ENCODE measurements at places on chromosomes 3 and 15.

DNA sequence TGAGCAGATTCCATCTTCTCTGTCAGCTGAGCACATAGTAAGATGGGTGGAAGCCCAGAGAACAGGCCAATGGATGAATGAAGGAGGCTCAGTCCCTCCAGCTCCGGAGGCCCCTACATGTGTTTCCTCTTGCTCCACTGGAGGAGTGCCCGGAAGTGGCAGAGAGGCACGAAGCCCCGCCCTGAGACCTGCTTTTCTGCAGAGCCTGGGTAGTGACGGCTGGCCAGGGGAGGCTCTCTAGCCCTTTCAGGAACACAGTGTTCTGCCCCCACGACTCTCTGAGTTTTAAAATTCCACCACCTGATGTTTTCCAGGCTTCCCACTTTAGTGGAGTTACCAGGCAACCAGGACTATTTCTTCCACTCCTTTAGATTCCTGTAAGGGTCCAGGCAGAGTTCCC lies 149.4 kb upstream of the SLC6A11 start:
- DNase-seq = peak; percentile 21

DNA sequence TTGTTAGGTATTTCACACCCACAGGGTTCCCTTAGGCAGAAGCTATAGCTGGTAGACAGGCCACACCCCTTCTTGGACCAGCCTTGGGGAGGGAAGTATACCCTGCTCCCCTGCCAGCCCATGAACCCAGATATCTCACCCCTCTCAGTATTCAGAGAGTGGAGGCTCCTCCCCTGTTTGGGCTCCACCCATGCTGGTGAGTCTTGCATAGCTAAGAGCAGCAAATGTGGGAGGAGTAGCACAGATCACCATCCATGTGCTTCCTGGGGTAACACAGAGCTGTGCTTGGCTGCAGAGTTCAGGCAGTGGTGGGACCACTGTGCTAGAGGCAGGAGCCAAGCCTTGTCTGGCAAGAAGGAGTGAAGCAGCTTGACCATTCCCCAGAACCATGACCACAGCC lies 427.2 kb downstream of the ZIC1 start:
- no peak for DNase-seq

DNA sequence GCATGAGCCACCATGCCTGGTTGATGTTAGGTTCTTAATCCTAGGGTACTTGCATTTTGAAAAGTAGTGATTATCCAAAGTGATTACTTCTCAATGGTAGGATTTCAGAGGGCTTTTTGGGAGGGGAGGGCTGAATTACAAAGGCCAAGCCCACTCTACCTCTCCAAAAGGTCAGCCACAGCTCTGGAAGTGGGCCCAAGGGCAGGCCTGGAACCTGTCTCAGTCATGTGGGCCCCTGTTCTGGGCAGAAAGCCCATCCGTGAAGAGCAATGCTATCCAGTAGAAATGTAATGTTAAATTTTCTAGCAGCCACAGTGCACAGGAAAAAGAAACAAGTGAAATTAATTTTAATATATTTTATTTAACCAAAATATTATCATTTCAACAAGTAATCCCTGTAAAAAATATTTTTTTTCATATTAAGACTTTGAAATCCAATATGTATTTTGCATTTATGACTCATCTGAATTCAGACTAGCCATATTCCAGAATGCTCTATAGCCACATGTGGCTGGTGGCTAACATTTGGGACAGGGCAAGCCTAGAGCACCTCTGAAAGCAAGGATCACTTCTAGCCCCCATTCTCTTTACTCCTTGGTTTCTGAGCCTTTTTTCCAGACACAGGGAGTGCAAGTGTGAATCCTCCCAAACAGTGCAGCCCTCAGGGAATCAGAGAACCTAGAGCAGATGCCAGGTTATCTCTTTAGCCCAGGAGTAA lies 16.8 kb downstream of the RFT1 start:
- DNase-seq = no peak

DNA sequence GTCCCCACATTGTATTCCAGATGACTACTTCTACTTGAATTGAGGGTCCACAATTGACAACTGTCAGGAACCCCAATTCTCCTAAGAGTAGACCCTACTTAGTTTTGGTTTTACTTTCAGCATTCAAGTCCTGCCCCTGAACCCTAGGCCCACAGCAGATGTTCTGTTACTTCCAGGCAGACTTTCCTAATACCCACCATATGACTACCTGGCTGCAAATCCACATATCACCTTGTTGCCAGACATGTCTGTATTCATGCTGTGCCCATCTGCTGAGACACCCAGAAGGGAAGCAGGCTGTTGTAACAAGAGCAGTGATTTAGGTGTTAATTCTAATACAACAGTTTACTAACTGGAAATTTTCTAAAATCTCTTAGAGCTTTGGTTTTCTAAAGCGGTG lies 235.1 kb upstream of the CCDC54 start:
- DNase-seq = no peak

GRCh38 chr3:114739627-114740026 lies 407.5 kb downstream of the ZBTB20 start:
- no peak for DNase-seq

- no peak for DNase-seq
These were observed 2.9 kb upstream of the FYTTD1 start for GRCh38 chr3:197746801-197747237.

DNA sequence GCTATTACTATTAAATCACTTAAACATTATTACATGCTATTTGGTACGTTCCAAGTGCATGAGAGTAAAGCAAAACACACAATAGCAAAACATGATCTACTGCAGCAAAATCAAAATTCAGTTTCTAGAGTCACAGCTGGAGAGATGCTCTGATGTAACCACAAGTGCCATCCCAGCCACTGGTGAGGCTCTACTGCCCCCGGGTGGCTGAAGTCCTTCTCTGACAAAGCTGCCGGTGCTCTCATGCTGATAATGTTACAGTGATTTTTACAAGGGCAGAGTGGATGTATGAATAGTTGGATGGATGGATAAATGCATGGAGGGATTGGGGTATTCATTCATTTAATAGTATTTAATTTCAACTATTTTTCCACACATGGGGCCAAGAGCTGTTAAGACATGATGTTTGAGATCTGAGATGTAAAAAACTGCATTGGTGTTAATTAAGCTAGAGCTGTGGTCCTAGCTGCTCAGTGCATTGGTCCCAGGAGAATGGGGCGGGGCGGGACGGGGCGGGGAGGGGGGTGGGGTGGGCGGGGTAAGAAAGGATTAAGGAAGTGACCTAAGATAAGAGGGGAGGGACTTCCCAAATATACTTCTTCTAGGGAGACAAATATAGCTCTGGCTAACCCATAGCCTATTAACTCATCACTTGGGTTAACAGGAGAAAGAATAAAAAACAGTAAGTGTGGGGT lies 5.3 kb upstream of the SPESP1 start:
- DNase-seq = peak; percentile 65

- no peak for DNase-seq
These were observed 234.6 kb downstream of the NAALADL2 start for GRCh38 chr3:175093748-175094147.

DNA sequence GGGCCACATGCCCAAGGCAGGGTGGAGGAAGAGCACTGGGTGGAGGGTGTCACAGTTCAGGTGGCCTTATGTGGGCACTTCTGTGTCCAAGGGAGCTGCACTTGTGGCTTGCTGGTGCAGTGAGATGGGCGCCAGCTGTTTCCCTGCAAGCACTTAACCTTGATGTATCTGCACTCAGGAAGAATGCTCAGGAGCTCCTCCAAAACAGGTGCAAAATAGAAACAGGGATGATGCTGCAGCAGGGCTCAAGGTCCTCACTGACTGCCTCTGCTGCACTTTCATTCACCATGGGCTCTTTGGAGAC lies 151.3 kb downstream of the CADPS start:
- no peak for DNase-seq

- DNase-seq = peak; percentile 96
These were observed at the start of gene HDDC3 for GRCh38 chr15:90931828-90932659. HDDC3 (minus strand) TSS chr15:90932549; CDS start chr15:90932540, 9 bp downstream.

GRCh38 chr3:52190294-52191074 lies 7.5 kb upstream of the ALAS1 start:
- peak; percentile 40 for DNase-seq

Measured in colonic mucosa (tissue), 4 donors.